ENCODE measurements at places on chromosomes 2 and 18. TPM values are rescaled to one million over a fixed set of nuclear protein-coding genes. Genes with fewer than 3 reads are reported as not detected.

- DNase-seq: no peak
- H3K36me3 ChIP-seq: no peaks in the 10 kb centered on the region
- no peak overlapping the region for H3K4me3 ChIP-seq
- H3K27me3 ChIP-seq: no peaks in the 10 kb centered on the region
- H3K27ac ChIP-seq: no peak overlapping the region
Measured at GRCh38 chr2:191316246-191316994, 71.2 kb downstream of the MYO1B start.

DNA sequence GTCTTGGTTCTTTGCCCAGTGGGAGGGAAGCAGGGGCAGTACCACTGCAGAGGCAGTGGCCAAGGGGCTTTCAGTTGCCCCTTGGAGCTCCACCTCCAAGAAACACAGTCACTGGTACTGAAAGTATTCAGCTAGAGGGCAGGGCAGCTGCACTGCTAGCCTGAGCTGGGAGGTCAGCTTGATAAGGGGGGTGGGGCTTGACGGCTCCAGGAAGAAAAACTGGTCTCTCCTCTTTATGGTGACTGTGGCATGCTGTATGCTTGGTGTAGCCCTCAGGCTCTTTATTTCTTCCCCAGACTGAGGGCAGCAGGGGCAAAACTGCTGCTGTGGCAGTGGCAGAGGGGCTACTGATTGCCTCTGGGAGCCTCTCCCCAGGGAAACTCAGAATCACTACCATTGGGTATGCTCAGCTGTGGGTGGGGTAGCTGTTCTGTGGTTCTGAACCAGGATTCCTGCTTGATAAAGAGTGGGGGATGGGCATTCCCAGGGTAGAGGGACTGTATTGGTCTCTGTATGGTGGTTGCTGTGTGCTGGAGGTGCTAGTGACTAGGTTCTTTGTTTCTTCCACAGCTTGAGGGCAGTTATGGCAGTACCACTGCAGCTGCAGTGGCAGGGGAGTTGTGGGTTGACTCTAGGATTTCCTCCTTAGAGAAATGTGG lies 134.6 kb upstream of the SCN7A start:
- no peak overlapping the region for H3K4me3 ChIP-seq
- H3K4me1 ChIP-seq: no peaks in the 10 kb centered on the region
- no peak overlapping the region for H3K27ac ChIP-seq
- DNase-seq: no peak
- H3K36me3 ChIP-seq: no peaks in the 10 kb centered on the region

DNA sequence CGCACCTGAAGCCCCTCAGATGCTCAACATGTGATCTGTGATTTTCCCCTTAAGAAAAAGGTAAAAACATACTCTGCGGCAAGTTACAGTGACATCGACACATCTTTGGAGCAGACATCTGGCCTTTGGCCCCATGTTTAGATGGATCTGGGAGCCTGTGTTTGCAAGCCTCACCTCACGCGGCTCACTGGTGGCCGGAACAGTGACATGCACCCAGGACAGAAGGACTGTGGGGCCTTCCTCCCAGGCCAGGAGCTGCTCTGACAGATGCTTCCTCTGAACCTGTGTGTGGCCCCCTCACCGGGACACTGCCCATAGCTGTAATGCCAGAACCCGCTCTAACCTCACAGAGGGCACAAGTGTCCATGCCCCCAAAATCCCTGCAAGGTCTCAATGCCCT lies 13.1 kb downstream of the PASK start:
- DNase-seq: no peak
- peaks cover 6% of the 10 kb centered on the region for H3K36me3 ChIP-seq
- H3K4me3 ChIP-seq: no peak overlapping the region

The CPO gene
- 0.24 TPM for total RNA-seq

GRCh38 chr2:237452861-237453260 lies 34.2 kb upstream of the MLPH start:
- peaks cover 30% of the 10 kb centered on the region for H3K4me1 ChIP-seq
- no peak overlapping the region for H3K27ac ChIP-seq
- no peak for DNase-seq
- H3K27me3 ChIP-seq: peaks cover 32% of the 10 kb centered on the region
- H3K4me3 ChIP-seq: no peak overlapping the region
- no peaks in the 10 kb centered on the region for H3K36me3 ChIP-seq

The CPLX4 gene
- not detected for total RNA-seq

DNA sequence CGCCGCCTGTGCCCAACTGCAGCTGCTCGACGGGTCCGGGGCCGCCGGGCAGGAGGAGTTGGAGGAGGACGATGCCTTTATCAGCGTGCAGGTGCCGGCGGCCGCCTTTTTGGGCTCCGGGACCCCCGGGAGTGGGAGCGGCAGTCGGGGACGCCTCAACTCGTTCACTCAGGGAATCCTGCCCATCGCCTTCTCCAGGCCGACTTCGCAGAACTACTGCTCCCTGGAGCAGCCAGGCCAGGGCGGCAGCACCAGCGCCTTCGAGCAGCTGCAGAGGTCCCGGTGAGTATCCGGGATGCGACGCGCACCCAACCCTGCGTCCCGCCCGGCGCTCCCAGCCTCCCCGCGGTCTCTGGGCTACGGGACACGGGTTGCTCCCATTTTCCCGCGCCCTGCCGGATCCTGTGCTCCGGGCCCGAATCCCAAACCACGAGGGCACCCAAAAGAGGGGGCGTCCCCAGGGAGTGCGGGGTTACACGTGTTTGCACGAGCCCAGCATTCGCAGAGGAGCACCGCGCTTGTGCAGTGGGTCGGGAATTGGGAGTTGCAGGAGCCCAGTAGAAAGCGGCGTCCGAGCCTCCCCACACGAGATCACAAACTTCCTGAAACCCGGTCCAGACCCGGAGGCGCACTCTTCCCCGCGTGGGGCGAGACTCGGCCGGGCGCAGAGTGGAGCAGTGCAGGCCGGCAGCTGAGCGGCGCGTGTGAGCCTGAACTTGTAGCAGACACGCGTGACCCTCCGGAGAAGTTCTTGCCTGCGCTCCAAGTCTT lies 1.2 kb downstream of the CABLES1 start:
- peak overlapping the region; percentile 29 for H3K27ac ChIP-seq
- no peaks in the 10 kb centered on the region for H3K36me3 ChIP-seq
- peak overlapping the region; percentile 87 for H3K4me3 ChIP-seq
- no peak for DNase-seq
- peaks cover 42% of the 10 kb centered on the region for H3K4me1 ChIP-seq

- no peak overlapping the region for H3K27ac ChIP-seq
- peaks cover 41% of the 10 kb centered on the region for H3K36me3 ChIP-seq
- DNase-seq: no peak
- peaks cover 4% of the 10 kb centered on the region for H3K4me1 ChIP-seq
Measured at GRCh38 chr2:134954065-134954464, 35.4 kb downstream of the CCNT2 start.

- H3K4me1 ChIP-seq: no peaks in the 10 kb centered on the region
- no peak overlapping the region for H3K4me3 ChIP-seq
- no peak for DNase-seq
Measured at GRCh38 chr2:160680294-160680693, 186.7 kb upstream of the RBMS1 start.

GRCh38 chr18:41490861-41491260 lies 464.2 kb upstream of the PIK3C3 start:
- no peak overlapping the region for H3K4me3 ChIP-seq
- no peaks in the 10 kb centered on the region for H3K36me3 ChIP-seq
- H3K27ac ChIP-seq: no peak overlapping the region
- DNase-seq: no peak
- H3K27me3 ChIP-seq: no peaks in the 10 kb centered on the region

GRCh38 chr2:107393516-107393915 lies 433.2 kb upstream of the RGPD4 start:
- H3K27me3 ChIP-seq: peaks cover 4% of the 10 kb centered on the region
- H3K4me3 ChIP-seq: no peak overlapping the region
- H3K36me3 ChIP-seq: no peaks in the 10 kb centered on the region
- no peaks in the 10 kb centered on the region for H3K4me1 ChIP-seq
- H3K27ac ChIP-seq: no peak overlapping the region
- DNase-seq: no peak

DNA sequence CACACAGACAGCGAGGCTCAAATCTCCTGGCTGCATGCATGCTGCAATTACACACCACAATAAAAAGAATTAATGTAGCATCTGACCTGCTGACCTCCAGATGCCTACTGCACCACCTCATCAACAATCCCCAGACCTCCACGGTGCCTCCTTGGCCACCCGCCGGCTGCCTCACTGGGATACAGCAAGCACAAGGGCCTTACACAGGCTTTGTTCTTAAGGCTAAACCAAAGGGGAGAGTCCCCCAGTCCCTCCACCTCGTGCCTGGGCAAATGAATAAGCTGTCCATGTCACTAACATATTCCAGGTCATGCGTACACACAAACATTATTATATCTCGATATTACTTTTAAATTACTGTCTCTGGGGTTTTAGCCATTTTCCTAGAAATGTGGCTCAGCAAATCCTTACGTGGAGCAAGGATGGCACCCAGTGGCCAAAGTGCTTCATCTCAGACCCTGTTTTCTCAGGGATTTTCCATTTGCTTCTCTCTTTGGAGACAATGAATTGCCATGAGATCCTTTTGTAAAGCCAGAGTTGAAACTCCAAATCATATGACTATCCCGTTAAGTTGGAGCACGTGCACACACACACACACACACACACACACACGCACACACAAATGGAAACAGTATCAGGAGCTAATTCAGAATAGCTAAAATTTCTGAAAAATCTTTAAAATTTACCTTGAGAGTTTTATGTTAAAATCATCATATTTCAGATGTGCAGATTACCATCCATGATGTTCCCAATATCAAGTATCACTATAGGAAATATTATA lies 313.8 kb downstream of the PDE11A start:
- peaks cover 19% of the 10 kb centered on the region for H3K27me3 ChIP-seq
- no peak for DNase-seq
- H3K36me3 ChIP-seq: no peaks in the 10 kb centered on the region
- peak overlapping the region; percentile 26 for H3K4me3 ChIP-seq

The CAVIN2 gene
- total RNA-seq: 2.9 TPM

The INPP1 gene
- total RNA-seq: 21.6 TPM

DNA sequence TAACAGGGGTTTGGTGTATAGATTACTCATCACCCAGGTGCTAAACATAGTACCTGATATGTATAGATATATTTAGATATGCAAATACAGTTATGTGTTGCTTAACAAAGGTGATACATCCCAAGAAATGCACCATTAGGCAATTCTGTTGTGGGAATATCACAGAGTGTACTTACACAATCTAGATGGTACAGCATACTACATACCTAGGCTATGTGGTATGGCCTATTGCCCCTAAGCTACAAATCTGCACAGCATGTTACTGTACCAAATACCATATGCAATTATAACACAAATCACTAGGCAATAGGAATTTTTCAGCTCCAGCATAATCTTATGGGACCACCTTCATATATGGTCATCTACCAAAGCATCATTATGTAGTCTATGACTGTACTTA lies 43.5 kb upstream of the NPAS2 start:
- H3K4me1 ChIP-seq: peaks cover 5% of the 10 kb centered on the region
- DNase-seq: no peak
- H3K27me3 ChIP-seq: peaks cover 4% of the 10 kb centered on the region
- H3K36me3 ChIP-seq: no peaks in the 10 kb centered on the region
- no peak overlapping the region for H3K4me3 ChIP-seq
- no peak overlapping the region for H3K27ac ChIP-seq

DNA sequence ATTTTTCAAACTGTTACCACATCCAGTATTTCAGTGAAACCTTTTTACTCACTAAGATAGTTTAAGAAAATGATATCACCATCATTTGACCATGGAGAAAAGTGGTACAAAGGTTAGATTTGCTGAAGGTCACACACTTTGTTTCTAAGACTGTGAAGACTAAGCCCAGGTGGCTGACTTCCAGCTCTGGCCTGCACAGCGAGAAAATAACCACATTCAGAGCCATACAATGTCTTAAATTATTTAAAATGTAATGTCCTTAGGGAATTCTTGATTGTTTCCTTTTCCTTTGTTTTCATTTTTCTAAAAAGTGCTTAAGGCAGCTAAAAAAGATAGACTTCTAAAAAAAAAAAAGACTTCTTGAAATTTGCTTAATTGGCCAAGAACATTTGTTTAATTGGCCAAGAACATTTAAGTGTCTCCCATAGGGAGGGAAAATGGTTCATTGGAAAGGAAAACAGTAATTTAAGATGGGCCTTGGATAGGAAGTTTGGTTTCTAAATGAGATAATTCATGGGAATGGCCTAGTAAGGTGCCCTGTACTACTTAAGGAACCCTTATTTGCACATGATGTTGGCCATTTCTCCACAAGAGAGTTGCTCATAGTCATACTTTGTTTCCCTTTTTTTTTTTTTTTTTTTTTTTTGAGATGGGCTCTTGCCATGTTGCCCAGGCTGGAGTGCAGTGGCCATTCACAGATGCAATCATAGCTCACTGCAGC lies 45.2 kb downstream of the CYP1B1 start:
- H3K4me1 ChIP-seq: peaks cover 11% of the 10 kb centered on the region
- DNase-seq: no peak
- H3K36me3 ChIP-seq: no peaks in the 10 kb centered on the region

The BMP10 gene
- not detected for total RNA-seq

GRCh38 chr2:155223781-155224406 lies 525.4 kb downstream of the KCNJ3 start:
- no peak overlapping the region for H3K27ac ChIP-seq
- H3K4me3 ChIP-seq: no peak overlapping the region
- no peaks in the 10 kb centered on the region for H3K36me3 ChIP-seq
- no peaks in the 10 kb centered on the region for H3K4me1 ChIP-seq

GRCh38 chr18:10062302-10063300 lies 148.8 kb downstream of the VAPA start:
- H3K27me3 ChIP-seq: no peaks in the 10 kb centered on the region
- DNase-seq: no peak
- H3K36me3 ChIP-seq: no peaks in the 10 kb centered on the region
- peak overlapping the region; percentile 8 for H3K27ac ChIP-seq
- peak overlapping the region; percentile 53 for H3K4me3 ChIP-seq

GRCh38 chr2:72425996-72426395 lies 278.3 kb upstream of the CYP26B1 start:
- no peaks in the 10 kb centered on the region for H3K27me3 ChIP-seq
- H3K4me3 ChIP-seq: no peak overlapping the region
- DNase-seq: no peak
- H3K36me3 ChIP-seq: peaks cover 13% of the 10 kb centered on the region
- H3K4me1 ChIP-seq: no peaks in the 10 kb centered on the region

The FKBP1B gene
- 23.0 TPM for total RNA-seq

DNA sequence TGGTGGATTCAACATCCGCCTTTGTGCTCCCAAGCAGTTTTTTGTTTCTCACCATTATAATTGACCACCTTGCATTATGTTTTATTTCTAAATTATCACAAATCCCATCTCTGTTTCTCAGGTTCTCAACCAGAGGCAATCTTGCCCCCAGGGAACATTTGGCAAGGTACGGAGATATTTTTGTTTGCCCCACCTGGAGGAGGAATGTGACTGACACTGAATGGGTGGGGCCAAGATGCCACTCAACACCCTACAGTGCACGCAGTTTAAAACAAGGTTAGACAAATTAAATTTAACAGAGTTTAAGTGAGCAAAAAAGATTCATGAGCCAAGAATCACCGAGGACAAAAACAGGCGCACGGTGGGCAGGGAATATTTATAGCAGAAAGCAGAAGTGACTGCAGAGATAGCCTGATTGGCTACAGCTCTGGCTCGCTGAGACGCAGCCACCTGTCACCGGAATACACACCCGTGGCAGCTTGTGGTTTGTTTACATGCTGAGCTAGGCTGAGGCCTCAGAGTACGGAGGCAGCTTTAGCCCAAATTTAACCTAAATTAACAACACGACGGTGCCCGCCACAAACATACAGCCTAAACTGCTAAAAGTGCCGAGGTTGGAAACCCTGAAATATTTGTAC lies 150.0 kb upstream of the ALKAL2 start:
- no peak for DNase-seq
- H3K27me3 ChIP-seq: no peaks in the 10 kb centered on the region
- peak overlapping the region; percentile 99 for H3K27ac ChIP-seq
- peaks cover 8% of the 10 kb centered on the region for H3K4me1 ChIP-seq

The LIMS1 gene
- total RNA-seq: 40.9 TPM

Measured in type B pancreatic cell (in vitro differentiated cells).